ENCODE measurements at places on chromosomes 1 and 21.

GRCh38 chr1:179340918-179341317 lies 24.9 kb upstream of the AXDND1 start:
- no peak for DNase-seq

DNA sequence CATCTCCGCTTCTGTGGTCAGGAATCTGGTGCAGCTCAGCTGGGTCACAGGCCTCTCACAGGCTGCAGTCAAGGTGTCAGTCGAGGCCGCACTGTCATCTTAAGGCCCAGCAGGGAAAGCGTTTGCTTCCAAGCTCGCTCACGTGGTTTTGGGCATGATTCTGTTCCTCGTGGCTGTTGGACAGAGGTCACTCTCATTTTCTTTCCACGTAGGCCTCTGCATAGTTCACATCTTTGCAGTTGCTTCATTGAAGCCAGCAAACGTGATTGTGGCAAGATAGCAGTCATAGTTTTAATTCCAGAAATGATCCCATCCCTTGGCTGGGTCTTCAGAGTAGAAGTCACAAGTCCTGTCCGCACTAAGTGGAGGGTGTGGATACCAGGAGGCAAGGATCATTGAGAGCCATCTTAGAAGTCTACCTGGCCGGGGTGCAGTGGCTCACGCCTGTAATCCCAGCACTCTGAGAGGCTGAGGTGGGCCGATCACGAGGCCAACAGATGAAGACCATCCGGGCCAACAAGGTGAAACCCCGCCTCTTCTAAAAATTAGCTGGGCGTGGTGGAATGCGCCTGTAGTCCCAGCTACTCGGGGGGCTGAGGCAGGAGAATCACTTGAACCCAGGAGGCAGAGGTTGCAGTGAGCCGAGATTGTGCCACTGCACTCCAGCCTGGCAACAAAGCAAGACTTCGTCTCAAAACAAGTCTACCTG lies 24.5 kb downstream of the NECAP2 start:
- no peak for DNase-seq

DNA sequence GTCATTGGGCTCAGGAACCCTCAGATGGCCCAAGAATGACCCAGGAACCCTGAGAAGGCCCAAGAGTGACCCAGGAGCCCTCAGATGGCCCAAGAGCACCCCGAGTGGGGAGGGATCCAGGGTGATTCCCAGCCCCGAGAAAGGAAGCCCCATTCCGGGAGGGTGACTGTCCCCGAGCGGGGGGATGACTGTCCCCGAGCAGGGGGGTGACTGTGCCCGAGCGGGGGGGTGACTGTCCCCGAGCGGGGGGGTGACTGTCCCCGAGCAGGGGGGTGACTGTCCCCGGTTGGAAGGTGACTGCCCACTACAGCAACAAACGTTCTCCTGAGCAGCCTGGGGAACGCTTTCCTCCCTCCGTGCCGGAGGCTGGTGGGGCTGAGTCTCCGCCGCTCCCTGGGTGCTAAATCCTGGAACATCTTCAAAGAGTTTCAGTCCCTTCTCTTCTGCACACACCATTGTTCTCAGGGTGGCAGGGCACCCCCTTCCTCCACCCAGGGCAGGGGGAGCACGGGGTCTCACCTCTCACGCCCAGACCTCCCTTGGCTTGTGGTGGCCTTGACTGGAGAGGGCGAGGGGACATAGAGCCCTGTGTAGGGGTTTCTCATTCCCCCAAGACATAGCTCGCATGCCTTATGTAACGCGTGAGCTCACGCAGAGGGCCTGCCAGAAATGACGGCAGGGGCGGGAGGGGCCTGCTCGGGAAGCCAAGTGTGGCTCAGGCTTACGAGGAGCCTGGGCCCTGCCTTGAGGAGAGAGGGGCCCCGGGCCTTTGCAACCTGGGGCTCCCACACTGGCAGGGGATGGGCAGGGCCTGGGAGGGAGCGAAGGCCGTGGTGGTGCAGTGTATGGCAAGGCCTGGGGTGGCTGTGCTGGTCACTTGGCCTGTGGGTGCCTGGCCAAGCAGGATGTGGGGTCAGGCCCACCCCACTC lies 14.3 kb upstream of the SKI start:
- DNase-seq = no peak

DNA sequence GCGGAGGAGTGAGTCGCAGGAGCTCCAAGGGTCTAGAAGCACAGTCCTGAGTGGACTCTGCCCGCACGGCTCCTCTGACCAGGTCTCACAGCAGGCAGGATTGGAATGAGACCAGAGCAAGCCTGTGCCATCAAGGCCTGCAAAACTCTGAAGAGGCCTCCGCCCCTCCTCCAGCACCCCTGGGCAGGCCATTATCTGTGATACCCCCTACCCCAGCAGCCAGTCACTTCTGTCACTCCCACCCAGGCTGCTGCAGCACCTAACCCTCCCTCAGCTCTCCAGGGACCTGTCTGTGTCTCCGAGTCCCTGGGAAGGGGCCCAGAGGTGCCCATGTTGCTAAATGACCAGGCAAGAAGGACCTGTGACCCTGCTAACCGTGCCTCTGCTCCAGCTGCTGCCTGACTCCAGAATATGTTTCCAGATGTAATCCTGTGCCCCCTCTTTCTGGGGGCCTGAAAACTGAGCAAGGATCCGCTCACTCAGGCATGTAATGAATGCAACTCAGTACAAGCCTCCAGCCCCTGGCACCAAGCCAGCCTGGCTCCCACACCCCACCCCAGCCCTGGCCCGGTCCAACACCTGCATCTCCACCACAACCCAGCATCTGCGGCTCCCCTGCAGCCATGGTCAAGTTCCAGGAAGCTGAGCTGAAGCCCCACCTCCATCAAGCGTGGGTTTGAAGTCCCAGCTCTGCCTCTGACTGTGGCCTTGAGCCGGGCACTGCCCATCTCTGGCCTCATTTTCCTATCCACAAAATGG lies 22.1 kb upstream of the COL16A1 start:
- no peak for DNase-seq

DNA sequence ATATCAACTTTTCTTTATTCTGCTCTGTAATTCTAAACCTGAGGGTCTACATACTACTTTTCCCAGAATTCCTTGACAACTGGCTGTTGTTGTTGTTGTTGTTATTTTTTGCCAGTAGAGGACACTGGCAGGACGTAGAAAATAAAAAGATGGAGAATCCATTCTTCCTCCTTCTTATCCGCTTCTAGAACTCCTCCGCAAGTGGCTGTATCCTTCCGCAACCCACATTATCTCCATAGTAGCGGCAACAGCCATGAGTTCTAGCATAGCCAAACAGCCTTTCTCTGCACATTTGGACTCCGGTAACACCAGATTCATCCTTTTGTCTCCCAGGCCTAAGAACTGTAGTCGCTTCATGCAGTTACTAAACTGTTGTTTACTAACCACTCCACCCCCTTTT lies 91.1 kb upstream of the CACHD1 start:
- DNase-seq = no peak

GRCh38 chr1:7335224-7335879 lies 435.7 kb upstream of the VAMP3 start:
- DNase-seq = no peak

DNA sequence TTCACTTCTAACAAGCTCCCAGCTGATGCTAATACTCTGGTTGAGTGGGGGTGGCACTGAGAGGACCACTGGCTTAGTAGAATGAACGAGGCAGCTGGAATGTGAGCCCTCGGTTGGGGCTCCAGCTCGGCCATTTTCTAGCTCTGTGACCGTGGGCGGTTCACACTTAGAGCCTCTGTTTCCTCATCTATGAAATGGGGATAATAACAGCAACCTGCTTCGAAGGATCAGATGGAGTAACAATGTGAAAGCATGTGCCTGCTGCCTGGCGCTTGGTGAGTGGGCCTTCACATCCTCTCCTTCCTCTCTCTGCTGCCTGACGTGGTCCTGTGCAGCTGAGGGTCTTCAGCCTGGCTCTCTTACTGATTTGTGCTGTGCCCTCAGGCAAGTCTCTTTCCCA lies 20.9 kb upstream of the TTC4 start:
- no peak for DNase-seq

- DNase-seq = no peak
Measured at GRCh38 chr1:156923670-156924477, 3.4 kb downstream of the LRRC71 start.

DNA sequence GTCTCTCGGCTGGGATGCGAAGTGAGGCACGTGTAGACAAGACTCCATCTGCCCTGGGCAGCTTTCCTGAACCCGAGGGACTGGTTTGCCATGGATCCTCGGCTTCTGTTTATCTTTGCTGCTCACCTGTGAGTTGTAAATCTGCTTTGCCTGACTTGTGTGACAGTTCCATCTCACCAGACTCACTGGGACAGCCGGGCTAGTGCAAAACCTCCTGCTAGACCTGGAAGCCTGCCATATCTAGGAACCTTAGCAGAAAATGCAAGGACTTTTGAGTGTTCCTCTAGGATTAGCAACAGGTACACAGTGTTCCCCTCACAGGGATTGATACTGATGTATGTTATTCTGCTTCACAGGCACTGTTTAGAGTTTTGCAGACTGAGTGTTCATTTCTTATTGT lies 218.6 kb downstream of the URB2 start:
- no peak for DNase-seq

DNA sequence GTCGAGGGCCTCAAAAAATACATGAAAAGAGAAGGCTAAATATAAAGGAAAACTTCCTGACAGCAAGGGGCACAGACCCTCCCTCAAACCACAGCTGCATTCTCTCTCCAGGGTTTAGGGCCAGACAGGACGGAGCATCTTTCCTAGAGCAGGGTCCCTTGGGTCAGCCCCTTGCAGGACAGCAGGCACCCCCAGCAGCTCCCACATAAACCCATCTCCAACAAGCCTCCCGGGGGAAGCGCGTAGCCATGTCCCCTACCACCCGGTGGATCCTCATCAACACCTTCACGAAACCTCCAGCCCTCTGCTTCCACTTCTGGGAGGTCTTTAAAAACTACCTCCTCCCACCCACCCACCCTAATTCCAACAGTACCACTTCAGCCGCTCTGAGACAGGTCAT lies 59.5 kb downstream of the CD46 start:
- DNase-seq = no peak

DNA sequence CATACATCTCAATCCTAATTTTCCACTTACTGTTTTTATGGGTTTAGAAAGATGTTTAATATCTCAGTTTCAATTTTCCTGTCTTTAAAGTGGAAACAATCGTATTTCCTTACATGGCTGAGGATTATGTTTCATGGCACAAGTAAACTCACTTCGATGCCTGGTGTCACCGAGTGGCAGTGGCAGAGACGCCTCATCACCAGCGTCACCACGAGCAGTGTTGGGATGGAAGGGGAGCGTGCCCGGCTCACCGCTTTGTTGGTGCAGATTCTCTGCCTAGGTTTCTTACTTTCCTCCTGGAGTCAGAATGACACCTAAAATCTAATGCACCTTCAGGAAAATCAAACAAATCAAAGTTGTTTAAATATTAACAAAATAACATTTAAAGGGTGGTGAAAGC lies 48.2 kb upstream of the DIP2A start:
- no peak for DNase-seq

DNA sequence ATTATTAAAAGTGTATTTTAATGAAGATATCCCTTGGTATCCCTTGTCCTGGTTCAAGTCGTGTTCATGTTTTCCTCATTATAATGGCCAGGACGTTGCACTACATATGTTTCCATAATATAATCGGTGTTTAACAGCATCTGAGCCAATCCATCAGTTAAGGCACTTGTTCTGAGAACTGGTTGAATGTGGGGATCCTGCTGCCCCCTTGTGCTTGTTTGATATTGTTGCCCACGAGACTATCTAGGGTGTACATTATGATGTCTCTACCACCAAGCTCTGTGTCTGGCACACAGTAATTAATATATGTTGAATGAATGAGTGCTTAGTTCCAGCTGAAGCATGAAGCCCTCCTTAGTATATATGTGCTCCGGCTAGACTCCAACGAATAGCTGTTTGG lies 193.0 kb downstream of the CACNA1E start:
- no peak for DNase-seq

GRCh38 chr21:18614303-18614702 lies 210.7 kb upstream of the TMPRSS15 start:
- DNase-seq = no peak

DNA sequence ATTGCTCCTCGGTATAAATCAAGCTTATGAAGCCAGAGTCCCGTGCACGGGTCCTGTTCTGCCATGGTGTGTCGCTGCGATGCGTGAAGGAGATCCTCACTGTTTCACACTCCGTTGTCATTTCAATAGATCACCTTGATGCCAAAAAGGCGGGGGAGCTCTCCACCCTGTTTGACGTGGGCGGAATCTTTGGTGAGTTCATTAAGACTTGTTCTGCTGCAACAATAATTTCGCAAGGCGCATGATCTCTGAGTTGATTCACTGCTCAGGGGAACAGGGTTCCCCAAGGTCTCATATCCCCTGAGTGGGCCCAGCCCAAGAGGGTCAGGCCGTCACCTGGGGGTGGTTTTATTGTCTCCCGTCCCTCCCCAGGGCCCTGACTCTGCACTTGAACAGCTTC lies 50.0 kb downstream of the SLC37A1 start:
- no peak for DNase-seq

DNA sequence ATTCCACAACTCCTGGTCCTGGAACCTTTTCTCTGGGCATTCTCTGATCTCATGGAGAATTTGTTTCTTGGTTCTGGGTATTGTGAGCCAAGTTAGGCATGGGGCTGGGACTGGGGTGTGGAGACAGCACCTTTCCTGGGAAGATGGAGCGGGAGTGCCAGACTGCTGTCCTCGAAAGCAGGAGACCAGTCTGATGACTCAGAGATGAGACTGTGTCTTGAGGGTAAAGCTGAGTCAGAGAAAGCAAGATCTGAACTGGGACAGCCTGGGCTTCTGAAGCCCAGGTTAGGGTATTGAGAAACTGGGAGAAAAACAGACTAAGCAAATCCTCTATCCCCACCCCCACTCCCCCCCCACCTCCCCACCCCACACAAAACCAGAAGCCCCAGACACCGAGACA lies 2.2 kb upstream of the KANK4 start:
- DNase-seq = no peak

- DNase-seq = no peak
Measured at GRCh38 chr1:233667741-233668140, 53.8 kb downstream of the KCNK1 start.

GRCh38 chr21:26117324-26117971 lies 53.1 kb downstream of the APP start:
- no peak for DNase-seq

DNA sequence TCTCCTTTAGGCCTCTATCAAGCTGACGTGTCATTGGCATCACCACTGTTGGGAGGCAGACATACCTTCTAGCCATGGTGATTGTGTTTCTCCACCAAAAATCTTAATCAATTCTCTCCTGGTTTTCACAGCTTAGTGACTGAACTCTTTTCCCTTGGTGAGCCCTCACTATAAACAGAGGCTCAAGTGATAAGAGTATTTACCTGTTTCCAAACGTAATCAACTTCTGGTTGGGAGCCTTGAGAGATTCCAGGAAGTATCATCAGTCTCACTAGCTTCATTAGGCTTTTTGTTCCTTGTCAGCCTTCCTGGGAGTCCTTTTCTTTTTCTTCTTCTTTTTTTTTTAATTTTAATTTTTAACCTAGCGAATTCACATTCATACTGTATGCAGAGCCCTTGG lies 33.8 kb upstream of the KCNQ4 start:
- no peak for DNase-seq

- no peak for DNase-seq
Measured at GRCh38 chr1:185040408-185040735, 5.0 kb upstream of the RNF2 start.

DNA sequence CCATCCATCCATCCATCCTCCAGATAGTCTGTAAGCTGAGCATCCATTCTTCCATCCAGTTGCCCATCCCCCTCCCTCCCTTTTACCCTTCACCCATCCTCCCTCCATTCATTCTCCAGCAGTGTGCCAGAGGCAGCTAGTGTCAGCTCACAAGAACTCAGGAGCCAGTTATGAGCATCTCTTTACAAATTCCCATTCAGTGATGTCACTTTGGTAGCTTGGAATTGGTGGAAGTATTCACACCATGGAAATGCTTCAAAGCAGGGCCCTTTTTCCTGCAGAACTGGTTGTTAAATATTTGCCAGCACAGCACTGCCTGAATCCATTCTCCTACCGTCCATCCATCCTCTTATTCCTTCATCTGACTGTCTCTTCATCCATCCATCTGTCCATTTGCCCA lies 72.5 kb downstream of the ARHGEF10L start:
- no peak for DNase-seq

Data from activated T-helper 1 cell treated with anti-CD3 and anti-CD28 coated beads, Interleukin-2, amount 50 U/mL, for 16 hours (primary cell).